MCF 10A (cell line): ENCODE measurements at places on chromosomes 7 and 10. TPM values are rescaled to one million over a fixed set of nuclear protein-coding genes. Genes with fewer than 3 reads are reported as not detected.

GRCh38 chr10:115118346-115118745 lies 25.2 kb downstream of the ATRNL1 start:
- peak; percentile 18 for DNase-seq

DNA sequence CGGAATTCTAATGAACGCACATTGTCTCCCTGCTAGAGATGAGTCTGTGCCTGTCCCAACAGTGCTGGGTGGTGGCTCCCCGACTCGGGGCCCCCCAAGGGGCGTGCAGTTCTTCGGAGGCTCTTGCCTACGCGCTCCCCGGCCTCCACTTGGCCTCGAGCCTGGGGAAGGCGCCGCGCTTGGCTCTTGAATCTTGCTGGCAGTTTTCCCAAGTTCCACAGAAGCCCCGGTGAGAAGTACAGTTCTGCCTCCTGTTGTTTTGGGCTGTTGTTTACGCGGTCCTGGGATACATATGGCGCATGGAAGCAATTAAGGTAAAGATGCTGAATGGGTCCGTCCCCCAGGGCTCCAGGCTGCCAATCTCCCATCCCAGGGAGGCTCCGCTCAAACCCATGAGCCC lies 32.6 kb upstream of the UNCX start:
- DNase-seq: peak; percentile 8

DNA sequence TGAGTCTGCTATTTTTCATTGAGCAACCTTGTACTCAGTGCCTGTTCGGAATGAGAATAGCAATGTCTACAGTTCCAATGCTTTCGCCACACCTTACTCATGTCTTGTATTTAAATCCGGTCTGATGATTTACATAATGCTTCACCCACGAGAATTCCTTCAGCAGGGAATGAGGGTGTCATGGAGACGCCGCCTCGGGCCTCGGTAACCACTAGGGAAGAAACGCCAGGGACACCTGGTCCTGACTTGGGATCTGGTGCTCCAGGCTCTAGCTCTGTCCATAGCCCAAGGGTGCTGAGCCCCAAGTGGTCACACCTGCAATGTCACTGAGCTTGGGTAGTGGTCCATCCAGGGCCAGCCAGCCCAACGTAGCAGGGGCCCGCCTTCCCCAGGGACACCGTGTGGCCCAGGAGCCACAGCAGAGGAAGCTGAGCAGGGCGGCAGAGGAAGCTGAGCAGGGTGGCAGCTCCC lies 37.4 kb downstream of the PRKAG2 start:
- no peak for DNase-seq

DNA sequence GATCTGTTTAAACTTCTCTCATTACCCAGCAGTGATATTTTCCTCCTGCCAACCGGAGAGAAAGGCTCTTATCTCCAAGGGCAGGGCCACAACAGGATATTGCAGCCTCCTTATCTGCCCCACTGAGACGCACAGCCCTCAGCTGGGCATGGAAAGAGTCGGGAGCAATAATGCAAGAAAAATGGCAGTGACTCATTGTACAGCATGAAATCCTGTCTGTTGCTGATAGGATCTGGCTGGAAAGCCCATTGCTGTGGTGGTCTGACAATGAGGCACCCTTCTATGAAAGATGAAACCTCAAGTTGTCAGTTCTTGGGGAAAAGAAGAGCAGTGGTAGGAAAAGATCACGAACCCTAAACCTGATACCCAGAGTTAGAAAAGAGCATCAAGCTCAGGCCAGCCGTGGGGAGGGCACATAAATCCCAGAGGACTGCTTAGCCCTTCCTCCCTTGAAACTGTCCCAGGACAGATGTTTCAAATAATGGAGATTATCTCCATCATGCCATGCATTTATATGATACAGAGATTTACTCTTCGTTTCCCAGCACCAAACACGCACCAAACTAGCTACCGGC lies 47.0 kb upstream of the FIGNL1 start:
- DNase-seq: peak; percentile 33

DNA sequence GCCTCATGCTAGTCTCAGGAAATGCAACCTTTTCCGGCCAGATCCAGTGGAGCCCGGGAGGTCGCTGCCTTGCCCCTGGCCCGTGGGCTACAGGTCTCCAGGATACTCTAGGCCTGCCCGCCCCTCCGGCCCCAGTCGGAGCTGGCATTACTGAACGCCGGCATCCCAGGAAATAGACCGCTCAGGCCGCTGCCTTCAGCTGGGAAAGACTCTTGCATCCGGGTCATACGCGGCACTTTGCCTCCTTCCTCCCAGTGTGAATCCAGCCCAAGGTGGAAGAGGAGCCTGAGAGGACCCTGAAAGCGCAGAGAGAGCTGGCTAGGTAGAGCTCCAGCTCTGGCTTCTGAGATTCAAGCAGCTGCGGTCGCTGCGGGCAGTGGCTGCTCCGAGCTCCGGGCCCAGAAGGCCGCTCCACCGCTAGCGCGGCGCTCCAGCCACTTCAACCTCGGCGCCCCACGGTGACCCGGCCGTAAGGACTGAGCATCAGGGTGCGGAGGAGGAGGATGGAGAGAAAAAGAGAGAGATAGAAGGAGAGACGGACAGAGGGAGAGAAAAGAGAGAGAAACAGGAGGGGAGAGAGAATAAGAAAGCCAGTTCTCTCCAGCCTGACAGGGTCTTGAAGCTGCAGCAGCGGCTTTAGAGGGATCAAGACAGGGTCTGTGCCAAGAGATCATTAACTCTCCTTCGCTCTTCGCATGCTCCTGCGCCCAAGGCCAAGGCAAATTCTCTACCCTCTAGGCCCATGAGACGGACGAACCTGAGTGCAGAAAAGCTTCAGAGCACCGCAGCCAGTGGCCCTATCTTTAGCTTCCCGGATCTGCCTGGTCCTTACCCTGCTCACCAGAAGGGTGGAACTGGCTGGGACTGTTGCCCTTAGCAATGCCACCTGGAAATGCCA lies 1.8 kb upstream of the HOXA10 start:
- no peak for DNase-seq

DNA sequence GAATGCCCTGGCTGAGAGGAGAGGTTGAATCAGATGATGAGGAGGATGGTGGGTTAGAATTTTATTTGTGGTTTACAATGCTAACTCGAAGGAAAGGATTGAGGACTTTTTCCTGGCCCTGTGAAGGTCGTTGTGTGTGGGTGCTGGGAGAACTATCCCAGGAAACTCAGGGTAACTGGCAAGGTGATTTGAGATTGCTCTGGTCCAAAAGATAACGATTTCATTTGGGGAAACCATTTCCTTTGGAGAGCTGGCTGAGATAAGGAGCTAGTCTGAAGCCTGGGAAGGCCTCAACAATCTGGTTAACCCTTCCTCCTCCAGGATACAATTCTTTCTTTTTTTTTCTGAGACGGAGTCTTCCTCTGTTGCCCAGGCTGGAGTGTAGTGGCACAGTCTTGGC lies 33.0 kb downstream of the HK1 start:
- no peak for DNase-seq

GRCh38 chr7:131244259-131244852 lies 83.3 kb upstream of the MKLN1 start:
- DNase-seq: peak; percentile 90

GRCh38 chr10:95312257-95312656 lies 21.5 kb upstream of the PDLIM1 start:
- DNase-seq: peak; percentile 49

GRCh38 chr10:96446966-96447596 lies 66.6 kb downstream of the TLL2 start:
- no peak for DNase-seq

GRCh38 chr7:17325364-17325763 lies 26.9 kb downstream of the AHR start:
- no peak for DNase-seq

DNA sequence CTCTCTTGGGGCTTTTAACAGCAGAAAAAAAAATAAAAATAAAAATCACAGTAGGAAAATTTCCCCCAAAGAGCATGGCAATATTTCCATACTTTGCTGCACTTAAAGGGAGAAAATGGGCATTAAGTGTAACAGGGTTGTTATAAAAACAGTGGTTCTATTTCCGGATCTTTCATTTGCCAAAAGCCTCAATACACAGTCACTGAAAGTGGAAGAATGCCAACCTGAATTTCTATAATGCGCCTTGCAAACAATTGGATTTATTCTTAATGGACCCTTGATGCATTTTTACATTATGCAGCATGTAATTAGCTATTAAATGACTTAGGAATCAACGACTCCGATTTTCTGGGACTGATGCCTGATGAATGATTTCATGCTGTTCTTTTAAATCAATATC lies 127.6 kb upstream of the NANOS1 start:
- DNase-seq: no peak

DNA sequence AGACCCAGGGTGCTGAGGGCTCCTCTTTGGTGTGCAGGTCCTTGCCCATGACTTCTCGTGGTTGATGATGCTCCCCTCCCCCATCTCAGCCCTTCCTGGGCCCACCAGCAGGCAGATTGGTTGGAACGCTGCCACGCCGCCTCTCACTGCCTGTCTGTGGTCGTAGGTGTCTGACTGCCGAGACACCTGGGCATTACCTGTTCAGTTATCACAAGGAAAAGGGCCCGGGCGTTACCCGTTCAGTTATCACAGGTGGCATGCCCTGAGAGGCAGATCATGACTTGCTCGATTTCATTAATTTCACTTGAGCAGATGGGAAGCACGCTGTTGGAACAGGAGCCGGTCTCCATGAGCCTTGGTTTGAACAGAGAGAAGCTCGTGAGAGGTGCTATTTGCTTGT lies 42.5 kb downstream of the TACR2 start:
- DNase-seq: no peak

Gene ACTL6B
- total RNA-seq: not detected in 2 replicates

Gene SFRP4
- not detected in 2 replicates for total RNA-seq

Gene MPP7
- 4.1 and 5.4 TPM in 2 replicates for total RNA-seq

Gene SUGCT
- 20.2 and 25.4 TPM in 2 replicates for total RNA-seq

Gene C10orf53
- total RNA-seq: not detected in 2 replicates
